Lung microvascular endothelial cell (primary cell): ENCODE measurements at places on chromosomes 3 and 15.

DNA sequence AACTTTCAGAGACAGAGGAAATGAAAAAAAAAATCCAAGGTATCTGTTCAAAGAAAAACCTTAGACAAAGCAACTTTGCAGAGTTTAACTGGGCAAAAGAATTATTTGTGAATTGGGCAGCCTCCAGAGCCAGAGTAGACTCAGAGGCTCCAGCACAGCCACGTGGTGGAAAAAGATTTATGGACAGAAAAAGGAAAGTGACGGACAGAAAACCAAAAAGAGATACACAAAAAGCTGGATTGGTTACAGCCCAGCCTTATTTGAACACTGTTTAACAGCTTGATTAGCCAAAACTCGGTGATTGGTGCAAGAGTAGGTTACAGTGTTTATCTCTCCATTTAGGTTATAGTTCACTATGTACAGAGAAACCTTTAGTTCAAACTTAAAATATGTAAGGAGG is 23.7 kb upstream of the GPD1L start:
- no peak for DNase-seq

DNA sequence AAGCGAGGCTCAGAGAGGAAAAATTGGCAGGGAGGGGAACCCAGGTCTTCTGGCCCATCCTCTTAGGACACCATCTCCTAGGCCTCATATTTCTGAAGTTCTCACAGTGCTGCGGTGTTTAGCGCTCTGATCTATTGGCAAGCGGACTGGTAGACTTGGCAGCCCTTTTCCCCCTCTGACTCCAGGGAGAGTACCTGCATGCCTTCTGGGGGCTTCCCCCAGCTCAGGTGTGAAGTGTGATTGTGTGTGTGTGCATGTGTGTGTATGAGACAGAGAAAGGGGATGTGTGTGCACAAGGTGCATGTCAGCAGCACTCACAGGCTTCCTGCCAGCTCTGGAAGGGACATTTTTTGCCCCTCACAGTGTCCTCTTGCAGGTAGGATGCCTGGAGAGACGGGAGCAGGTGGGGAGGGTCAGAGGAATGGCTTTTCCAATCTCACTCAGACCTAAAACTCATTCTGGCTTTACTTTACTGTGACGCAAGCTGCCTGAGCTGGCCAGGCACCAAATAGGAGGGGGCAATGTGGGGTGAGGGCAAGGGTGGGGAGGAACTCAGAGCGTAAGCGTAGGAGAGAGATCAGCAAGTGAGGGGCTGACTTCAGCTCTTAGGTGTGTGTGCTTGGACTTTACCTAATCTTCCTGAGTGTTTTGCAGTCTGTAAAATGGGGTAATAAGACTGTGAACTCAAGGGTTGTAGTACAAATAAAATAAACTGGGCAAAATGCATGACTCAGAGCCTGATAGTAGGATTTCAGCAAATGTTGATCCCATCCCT is 4.0 kb upstream of the IL17RE start:
- DNase-seq: no peak

DNA sequence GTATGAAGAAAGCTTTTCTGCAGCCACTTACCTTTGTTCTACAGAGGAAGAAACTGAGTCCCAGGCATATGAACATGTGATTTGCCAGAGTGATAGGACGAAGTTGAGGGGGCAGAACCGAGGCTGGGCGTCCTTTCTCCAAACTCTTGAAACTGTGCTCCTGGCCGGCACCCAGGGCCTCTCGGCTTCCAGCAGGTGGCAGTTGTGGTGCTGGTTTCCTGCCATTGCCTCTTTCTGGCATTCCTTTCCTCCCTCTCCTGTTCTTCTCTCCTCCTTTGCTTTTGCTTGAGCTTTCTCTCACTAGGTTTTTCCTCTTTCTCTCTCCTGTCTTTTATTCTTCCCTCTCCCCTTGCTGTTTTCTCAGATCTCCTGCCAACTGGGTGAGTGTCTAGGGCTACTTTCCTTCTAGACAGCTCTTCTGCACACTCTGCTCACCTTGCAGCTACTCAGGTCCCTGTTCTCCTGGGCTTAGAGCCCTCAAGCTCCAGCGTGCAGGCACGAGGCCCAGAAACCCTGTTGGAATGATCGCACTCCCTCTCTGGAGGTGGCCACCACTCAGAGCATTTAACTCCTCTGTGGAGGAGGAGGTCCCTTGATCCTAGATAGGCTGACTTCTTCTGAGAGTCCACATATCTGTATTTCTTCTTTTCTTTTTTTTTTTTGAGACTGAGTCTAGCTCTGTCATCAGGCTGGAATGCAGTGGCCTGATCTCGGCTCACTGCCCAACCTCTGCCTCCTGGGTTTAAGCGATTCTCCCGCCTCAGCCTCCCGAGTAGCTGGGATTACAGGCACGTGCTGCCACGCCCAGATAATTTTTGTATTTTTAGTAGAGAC is 26.2 kb downstream of the TRAK1 start:
- DNase-seq: peak; percentile 51

GRCh38 chr15:68699881-68700454 is 120.7 kb downstream of the ANP32A start:
- no peak for DNase-seq

GRCh38 chr3:19396726-19397125 is 248.4 kb downstream of the KCNH8 start:
- DNase-seq: no peak

DNA sequence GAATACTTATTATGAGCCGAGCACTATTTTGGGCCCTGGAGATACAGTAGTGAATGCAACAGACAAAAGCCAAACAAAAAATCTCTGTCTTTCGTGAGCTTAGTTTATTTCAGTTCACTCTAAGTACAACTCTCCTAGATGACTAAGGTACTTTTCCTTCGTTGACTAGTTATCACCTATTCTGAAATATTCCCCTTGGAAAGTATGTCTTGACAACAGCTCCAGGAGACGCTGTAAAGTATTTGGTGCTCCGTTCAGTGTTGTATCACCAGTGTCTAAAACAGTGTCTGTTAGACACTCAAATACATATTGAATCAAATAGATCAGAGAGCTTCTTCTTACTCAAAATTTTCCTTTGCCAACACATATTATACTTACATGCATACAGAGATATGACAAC is 119.6 kb downstream of the TFDP2 start:
- no peak for DNase-seq

DNA sequence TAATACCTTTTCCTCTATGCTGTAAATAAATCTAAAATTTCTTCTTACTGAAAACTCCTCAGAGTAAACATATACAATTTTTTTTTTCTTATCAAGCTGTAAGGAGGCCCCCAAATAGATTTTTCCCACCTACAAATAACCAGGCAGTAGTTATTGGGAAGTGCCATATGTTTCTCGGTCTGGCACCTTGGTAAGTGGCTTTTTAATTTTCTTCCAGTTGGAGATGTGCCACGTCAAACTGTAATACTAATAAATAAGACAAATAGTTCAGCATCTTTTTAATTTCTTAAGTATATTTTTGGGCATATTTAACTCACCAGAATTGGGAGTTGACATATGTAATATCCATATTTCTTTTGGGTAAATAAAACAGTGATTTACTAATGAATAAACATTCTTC is 346.3 kb downstream of the DIPK2A start:
- DNase-seq: no peak

DNA sequence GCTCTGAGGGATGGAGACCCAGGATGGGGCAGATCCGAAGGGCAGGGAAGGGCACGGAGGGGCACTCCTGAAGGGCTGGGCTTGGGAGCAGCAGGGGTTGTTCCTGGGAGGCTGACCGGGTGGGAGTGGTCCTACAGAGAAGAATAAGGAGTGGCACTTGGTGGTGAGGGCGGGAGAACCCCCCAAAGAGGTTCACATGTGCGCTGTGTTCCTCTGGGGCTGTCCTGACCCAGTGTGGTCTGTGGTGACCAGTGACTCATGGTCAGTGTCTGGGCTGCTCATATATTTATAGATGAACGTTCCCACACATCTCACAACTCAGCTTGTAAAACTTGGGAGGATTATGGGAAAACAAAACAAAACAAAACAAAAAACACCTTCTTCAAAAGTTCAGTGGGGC is 10.0 kb downstream of the TRPM1 start:
- DNase-seq: peak; percentile 18

- no peak for DNase-seq
Observed at GRCh38 chr15:81215531-81215930, 18.9 kb downstream of the IL16 start.

DNA sequence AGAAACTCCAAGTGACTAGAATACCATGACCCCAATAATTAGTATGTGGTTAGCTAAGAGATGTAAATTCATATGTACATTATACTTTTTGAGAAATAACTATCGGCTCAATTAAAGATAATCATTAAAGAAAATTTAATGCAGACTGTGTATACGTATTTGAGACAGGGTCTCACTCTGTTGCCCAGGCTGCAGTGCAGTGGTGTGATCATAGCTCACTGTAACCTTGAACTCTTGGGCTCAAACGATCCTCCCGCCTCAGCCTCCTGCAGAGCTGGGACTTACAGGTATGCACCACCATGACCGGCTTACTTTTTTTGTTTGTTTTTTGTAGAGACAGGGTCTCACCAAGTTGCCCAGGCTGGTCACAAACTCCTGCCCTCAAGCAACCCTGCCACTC is 8.7 kb upstream of the CSTA start:
- no peak for DNase-seq

DNA sequence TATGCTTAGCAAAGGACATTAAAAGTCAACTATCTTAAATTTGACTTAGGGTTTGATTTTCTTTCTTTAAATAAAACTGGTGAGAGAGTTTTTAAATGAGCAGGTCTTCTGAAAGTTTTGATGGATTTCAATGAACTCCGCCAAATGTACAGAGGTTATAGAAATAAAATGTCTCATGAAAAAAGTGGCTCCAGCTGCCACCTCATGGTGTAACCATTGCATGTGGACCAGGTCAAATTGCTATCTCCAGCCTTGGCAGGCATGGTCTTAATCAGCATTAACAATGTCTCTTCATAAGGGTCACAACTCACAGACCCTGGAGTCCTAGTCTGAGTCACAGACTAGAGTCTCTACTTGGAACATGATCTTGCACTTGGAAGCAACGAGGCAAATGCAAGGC is 182.3 kb downstream of the ADAMTS17 start:
- DNase-seq: no peak

- DNase-seq: no peak
Observed at GRCh38 chr15:91541286-91541685, 312.2 kb upstream of the SLCO3A1 start.

DNA sequence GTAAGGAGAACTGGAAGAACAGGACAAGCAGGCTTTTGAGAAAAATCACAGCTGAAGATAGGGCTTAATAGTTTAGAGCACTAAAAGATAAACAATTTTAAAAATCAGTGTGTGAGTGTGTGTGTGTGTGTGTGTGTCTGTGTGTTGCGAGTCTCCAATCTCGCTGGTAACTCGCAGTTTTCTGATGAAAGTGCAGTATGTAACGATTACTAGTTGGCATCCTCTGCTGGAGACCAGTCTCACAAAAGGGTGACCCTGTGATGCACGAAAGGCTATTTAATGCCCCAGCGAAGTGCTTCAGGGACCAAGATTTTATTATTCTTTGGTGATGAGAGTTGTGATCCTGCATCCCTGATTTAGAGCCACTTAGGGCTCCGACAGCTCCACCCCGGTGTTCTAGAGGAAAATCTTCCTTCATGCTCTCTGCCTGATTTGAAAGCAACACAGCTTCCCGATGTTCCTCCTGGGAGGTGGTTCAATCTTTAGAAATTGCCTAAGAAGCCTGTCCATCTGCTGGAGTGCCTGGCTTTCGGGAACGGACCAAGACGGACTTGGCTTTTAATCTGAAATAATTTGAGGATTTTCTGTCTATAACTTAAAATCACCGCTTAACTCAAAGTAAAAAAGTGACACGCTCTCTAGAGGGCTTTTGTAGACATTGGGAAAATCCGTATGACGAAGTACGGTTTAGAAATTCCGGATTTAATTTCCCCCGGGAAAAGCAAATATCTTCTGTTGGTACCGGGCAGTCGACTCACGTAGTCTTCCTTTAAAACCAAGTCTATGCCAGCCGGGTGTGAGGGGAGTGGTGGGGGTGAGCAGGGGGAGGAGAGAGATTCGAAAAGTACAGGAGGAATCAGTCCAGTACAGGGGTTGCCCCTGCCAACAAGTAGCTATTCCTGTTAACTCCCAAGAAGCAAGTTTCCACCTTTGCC is 1.1 kb upstream of the ALCAM start:
- DNase-seq: peak; percentile 66

DNA sequence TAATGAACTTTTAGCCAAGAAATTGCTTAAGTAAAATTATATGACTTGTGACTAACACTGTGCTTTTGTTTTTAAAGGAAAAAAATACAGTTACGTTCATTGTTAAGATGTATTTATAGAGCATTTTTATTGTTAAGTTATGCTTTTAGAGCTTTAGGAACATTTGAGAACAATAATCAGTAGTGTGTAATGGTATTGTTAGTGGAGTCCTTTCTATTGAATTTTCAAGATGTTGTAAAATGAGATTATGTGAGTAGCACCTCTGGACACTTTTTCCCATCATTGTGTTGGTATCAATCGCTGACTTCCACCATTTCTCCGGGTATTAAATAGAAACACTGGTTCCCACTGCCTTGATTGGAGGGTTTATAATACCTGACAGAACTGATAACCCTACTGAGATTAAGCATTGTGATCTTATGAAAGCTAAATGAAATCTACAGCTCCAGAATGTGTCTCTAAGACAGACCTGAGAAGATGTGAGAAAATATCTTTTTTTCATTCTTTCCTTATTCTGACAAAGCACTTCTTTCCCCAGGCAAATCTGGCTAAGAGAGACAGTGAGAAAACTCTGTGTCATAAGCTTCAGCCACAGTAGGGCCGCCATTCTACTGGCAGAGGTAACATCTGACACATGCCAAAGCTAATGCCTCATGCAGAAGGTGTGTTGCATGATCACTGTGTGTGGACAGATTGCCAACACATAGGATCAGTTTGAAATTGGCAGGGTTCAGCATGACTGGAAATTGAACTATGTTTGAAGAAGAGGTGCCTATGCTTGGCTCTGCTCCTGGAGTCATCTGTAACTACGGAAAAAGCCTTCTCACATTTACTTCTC is 610.8 kb downstream of the MECOM start:
- no peak for DNase-seq
